Glomerular endothelial cell (primary cell): ENCODE measurements at places on chromosomes 11 and 22. TPM values are rescaled to one million over a fixed set of nuclear protein-coding genes. Genes with fewer than 3 reads are reported as not detected.

The GAB4 gene
- not detected in 2 replicates for total RNA-seq

The PATE4 gene
- not detected in 2 replicates for total RNA-seq

The KCNA4 gene
- total RNA-seq, result not detected in 2 replicates

The CDON gene
- total RNA-seq, result 6.1 and 7.7 TPM in 2 replicates

The TENM4 gene
- 6.5 and 7.3 TPM in 2 replicates for total RNA-seq

The CCDC87 gene
- 0.18 and 0.73 TPM in 2 replicates for total RNA-seq

The RFPL1 gene
- not detected in 2 replicates for total RNA-seq

The WT1 gene
- 1.1 and 1.4 TPM in 2 replicates for total RNA-seq

The MFRP gene
- 0.35 and 0.39 TPM in 2 replicates for total RNA-seq

The CCDC73 gene
- not detected in 2 replicates for total RNA-seq

The POLD3 gene
- 6.5 and 12.1 TPM in 2 replicates for total RNA-seq

The CALCB gene
- total RNA-seq, result not detected in 2 replicates

The GRK3 gene
- total RNA-seq, result 0.53 and 0.76 TPM in 2 replicates

The SLC22A12 gene
- not detected in 2 replicates for total RNA-seq

The HSPB2 gene
- 0.10 TPM in 1 of 2 replicates, not detected in the other for total RNA-seq

The VPS37C gene
- 19.5 and 27.8 TPM in 2 replicates for total RNA-seq

The PANX2 gene
- 1.1 and 1.7 TPM in 2 replicates for total RNA-seq

The FZD4 gene
- total RNA-seq, result 103 and 107 TPM in 2 replicates

The MMP1 gene
- total RNA-seq, result 2,602 and 5,796 TPM in 2 replicates

The TCF20 gene
- total RNA-seq, result 20.1 and 24.3 TPM in 2 replicates

The MPZL2 gene
- 9.7 and 31.9 TPM in 2 replicates for total RNA-seq

The DRICH1 gene
- not detected in 2 replicates for total RNA-seq

The OR8D4 gene
- not detected in 2 replicates for total RNA-seq

The CAPN5 gene
- 7.1 and 8.8 TPM in 2 replicates for total RNA-seq

The CARNS1 gene
- 0.10 and 0.18 TPM in 2 replicates for total RNA-seq
